AG08396 (cell line): ENCODE measurements at places on chromosomes 3 and 15.

GRCh38 chr3:65233561-65233960 is 545.8 kb upstream of the ADAMTS9 start:
- DNase-seq = no peak

DNA sequence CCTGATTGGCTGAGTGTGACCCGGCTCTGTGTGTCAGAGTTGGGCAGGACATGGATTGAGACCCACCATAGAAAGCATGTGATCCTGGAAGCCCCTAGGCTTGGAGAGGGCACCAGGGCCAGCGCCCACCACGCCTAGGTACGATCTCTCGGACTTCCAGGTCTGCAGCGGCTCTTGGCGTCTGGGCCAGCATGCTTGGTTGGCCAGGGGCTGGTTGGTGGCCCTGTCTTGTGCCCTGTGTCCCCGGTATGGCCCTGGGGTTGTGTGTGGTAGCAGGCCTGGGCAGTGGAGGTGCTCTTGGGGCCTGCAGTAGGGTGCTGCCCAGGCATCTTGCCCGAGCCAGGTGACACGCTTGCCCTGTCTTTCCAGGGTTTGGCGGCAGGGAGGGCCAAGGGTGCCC is 210.6 kb downstream of the UBE3A start:
- DNase-seq = no peak

- DNase-seq = no peak
These were observed 4.3 kb downstream of the SNX33 start for GRCh38 chr15:75651810-75652543.

DNA sequence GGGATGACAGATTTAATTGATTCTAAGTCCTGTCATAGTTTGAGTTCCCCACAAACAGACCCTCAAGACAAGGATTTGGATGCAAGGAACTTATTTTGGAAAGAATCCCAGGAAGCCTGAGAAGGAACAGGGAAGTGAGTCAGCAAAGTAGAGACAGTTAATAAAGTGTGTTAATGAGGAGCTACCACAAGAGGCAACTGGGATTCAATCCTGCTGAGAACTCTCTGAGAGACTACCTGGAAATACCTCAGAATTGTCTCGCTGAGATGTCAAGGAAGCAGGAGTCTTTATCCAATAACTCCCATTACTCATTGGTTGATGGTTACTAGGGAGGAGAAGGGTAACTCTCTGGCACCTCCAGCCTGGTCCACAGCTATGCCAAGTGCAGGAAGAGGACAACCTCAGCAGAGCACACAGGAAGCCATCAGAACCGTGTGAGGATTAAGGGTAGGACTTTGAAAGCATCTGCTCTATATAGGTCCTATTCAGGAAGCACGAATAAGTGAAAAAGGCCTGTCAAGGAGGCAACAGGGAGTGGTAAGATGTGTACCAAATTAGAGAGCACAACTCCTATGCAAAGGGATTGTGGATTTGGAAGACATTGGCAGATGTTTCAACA is 311.1 kb upstream of the KCNH8 start:
- no peak for DNase-seq

- no peak for DNase-seq
These were observed 262.6 kb downstream of the MAGI1 start for GRCh38 chr3:65776081-65776480.

DNA sequence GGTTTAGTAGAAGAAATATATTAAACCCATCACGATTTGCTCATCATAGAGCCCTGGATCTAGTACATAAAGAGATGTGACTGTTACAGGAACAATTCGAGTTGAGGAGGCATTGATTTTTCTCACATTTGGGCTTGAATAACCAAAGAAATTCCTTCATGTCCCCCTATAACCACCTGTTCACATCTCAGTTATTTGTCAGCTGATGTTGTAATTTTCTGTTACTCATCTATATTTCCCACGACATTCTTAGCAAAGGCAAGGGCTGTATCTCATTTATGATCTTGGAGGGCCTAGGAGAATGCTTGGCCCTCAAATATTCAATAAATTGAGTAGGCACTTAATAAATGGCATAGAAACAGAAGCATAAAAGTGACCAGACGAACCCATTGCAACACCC is 36.4 kb upstream of the GYG1 start:
- DNase-seq = no peak

DNA sequence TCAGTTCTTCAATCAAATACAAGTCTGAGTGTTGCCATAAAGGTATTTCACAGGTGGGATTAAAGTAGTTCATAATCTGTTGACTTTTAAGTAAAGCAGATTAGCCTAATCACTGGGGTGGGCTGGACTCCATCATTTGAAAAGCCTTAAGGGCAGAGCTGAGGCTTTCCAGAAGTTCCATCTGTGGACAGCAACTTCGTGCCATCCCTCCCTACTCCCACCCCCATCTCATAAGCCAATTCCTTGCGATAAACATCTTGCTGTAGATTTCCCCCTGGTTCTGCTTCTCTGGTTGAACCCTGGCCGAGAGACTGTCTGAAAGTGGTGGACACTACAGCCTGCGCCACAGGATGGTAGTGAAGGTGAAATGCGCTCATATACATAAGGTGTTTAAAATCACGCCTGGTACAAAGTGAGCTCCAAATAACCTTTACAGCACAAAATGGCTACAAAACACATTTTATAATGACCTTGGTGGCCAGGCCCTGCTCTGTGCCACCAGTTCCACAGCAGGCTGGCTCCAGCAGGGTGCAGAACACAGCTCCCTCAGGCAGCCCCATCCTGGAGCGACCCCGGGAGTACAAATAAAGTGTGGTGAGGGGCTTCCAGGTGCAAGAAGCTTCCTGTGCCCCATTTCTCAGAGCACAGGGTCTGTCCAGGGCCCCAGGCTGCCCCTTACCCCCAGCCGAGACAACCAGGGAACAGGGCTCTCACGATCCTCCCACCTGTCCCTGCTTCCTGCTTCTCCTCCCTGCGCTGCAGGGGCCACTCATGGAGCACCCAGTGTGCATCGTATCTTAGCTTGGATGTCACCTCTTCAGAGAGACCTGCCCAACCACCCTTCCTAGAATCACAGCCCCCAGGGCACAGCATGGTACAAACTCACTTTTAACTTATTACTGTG is 25.8 kb upstream of the GATA2 start:
- DNase-seq = no peak

DNA sequence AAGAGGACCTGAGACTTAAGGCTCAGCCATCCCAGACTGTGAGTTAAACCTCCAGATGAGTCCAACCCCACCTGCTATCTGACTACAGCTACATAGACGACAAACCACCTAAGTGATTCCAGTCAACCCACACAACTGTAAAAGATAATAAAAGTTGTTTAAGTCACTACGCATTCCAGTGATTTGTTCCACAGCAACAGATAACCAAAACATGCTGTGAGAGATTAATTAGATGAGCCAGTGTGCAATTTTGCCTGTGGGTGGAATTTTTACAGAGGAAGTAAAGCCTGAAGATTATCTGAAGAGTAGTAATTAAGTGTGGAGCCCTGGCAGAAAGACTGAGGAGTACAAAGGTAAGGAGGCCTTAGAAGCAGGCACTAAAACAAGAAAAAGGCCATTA is 5.4 kb downstream of the BTBD1 start:
- no peak for DNase-seq

- no peak for DNase-seq
These were observed 1.0 kb upstream of the DLL4 start for GRCh38 chr15:40927873-40928806.
